Foreskin fibroblast (primary cell): ENCODE measurements at places on chromosomes 12 and 14.

DNA sequence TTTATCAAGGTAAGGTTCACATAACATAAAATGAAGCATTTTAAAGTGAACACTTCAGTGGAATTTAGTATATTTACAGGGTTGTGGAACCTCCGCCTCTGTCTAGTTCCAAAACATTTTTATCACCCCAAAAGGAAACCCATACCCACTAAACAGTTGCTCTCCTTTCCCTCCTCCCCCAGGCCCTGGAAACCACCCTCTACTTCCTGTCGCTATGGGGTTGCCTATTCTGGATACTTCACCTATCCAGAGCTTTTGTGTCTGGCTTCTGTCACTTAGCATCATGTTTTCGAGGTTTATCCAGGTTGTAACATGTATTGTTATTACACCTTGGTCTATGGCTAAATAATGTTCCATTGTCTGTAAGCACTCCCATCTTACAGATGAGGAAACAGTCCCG is 27.7 kb upstream of the ZFP36L1 start:
- DNase-seq, result no peak

- no peak for DNase-seq
Observed at GRCh38 chr14:31536201-31536960, 24.8 kb upstream of the NUBPL start.

DNA sequence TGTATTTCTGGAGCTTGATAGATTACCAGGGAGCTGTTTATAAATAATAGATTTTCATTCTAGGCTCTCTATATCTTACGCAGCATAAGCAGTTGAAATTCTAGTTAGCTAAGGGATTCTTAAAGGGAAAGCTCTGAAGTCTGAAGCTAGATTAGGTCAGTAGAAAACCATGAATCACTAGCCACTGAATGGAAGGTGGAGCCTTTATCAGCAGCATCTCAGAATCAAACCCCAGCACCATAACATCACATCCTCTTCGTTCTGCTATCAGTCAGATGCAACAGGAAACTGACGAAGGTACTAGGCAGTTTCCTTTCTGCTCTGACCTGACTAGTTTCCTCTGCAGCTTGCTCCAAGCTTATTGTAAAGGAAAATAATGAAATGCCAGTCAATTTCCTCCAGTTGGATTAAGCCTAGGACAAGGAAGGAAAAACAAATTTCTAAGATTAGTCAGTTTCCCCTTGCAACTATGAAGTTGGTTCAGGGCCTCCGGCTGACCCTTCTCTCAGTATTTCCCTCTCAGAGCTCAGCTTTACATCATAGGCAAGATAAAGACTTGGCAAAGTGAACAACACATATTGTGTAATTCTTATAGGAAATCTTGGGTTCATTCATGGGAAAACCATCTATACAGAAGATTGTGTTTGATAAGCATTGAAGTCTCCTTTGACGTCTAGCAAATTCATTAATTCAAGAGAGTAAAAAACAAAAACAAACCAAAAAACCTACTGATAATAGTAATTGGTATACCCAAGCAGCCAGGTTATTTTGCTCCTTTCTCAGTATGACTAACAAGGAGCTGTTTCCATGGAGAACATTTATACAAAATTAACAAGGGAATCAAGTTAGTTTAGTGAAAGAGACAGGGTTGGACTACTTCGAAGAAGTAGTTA is 43.4 kb upstream of the CFAP54 start:
- DNase-seq, result peak; percentile 90

DNA sequence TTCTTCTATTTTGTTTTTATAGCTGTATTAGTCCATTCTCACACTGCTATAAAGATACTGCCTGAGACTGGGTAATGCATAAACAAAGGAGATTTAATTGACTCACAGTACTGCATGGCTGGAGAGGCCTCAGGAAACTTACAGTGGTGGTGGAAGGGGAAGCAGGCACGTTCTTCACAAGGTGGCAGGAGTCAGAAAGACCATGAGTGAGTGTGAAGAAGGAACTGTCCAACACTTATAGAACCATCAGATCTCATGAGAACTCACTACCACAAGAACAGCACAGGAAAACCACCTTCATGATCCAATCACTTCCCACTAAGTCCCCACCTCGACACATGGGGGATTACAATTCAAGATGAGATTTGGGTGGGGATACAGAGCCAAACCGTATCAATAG is 42.3 kb downstream of the ARMH4 start:
- DNase-seq, result no peak

GRCh38 chr14:77520555-77520954 is 21.9 kb upstream of the ISM2 start:
- no peak for DNase-seq

GRCh38 chr12:78802593-78802992 is 62.0 kb upstream of the SYT1 start:
- DNase-seq, result peak; percentile 47

- DNase-seq, result no peak
Observed at GRCh38 chr12:117494833-117495655, 133.6 kb upstream of the NOS1 start.

DNA sequence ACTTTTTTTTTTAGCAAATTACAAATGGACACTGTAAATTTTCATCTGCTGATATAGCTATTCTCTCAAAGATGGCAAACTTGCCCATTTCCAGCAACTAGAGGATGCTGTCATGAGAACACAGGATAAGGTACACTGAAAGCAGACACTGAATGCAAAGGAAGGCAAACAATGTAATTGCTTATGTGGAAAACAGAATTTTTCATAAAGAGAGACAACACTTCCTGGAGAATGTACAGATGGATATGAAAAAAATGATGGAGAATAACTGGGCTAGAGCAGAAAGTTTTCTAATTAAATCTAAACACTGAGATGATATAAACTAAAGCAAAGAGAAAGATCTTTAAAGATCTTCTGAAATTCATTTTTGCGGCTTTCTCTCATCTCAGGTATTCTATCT is 581 bp downstream of the CD69 start:
- no peak for DNase-seq

DNA sequence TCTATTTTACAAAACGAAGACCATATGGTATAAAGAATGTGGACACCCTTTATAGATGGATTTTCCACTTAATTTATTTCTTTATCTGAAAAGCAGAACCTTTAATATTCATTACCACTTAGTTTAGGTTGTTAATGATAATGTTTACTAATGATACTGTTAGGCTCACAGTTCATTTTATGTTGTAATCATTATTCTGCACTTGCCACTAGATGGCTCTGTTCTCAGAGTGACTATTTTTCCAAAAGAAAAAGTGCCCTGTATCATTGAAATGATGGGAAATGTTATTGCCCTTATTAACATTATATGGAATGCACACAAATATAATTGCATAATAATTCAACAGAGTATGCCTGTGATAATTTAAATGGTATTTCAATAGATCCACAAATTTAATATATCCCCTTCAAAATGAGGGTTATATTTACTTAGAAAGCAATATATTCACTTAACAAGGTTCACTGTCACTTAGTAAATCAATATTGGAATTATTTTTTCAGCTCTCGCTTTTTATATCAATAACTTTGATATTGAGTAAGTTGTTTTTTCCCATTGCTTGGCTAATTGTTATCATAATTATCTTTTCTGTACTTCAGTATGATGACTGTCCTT is 95.7 kb downstream of the PDE3A start:
- DNase-seq, result no peak

DNA sequence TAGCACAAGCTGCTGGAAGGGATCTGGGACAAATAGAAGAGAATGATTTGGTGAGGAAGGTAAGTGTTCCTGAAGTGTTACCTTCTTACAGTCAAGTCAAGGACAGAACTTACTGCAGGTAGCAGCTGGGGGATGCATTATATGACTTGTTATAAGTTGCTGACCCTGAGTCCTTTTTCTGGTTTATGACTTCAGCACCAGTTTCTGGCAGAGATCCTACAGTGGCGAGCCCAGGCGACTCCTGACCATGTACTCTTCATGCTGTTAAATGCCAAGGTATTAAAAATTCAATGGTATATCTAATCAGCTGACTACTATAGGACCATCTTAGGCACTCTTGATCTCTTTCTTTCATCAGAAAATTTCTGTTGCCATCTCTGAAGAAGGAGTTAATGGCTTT is 45.1 kb upstream of the ATF1 start:
- DNase-seq, result no peak

DNA sequence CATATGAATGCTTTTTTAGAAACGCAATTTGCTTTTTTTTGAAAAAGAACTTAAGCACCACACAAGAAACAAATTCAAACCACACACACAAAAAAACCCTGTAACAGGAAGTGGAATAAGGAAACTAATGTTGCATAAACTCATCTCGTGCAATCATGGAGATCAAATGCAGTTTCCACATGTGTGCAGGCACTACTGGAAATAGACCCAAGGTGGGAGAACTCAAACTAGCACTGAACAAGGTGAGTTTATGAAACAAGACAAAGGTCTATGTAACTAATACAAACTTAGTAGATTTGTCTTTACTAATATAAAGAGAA is 17.5 kb downstream of the NIN start:
- DNase-seq, result no peak

DNA sequence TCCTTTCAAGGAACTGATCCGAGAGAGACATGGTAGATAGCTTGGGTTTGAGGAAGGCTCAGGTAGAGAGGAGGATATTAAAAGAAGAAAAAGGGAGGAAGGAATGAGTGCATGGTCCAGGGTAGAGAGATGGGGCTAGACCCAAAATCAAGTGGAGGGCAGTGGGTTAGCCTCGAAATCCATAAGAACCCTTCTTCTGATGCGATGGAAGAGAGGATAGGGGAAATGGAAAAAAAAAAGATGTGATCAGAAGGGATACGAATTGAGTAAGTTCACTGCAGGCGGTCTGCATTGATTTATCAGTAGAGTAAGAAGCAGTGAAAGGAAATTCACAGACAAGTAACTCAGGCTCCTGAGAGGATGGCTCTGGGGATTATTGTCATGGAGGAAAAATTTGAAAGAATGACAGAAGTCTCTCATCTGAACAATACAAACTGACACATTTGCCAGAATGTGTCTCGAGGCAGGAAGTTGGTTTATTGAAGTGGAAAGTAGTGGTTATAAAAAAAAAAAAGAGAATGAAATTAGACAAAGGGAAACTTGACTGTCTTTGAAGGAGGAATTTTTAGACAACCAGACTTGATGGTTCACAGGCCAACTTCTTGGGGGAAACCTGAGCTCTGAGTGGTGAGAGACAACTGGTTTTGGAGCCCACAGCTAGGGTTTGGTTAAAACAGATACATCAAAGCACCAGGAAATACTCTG is 10.2 kb downstream of the PPFIBP1 start:
- no peak for DNase-seq

DNA sequence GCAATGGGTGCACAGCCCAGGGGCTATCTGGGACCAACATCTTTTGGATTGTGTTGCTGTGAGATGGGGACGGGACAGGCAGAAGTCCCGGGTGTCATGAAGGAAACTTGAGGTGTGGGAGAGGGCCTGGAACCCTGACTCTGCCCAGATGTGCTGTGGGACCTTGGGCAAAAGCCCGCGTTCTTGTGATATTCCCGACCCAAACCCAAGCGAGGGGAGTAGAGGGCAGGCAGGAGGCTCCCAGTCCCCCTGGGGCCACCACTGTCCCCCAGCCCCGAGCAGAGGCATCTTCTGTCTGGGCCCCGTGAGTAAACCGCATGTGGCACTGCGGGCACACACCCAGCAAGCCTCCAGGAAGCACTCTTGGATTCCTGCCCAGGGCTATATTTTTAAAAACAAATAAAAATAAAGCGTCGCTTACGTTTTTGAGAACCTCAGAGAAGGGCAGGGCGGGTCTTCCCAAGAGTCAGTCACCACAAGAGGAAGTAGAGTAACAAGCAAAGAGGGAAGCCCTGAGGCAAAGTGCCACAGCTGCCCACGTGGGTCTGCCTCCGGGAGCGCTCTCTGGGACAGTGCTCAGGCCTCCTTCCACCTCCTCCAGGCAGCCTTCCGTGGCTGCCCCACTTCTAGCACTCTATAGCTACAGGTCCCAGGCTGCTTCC is 39.5 kb downstream of the BEGAIN start:
- peak; percentile 65 for DNase-seq

GRCh38 chr14:104595911-104596450 is 8.6 kb downstream of the TMEM179 start:
- no peak for DNase-seq

DNA sequence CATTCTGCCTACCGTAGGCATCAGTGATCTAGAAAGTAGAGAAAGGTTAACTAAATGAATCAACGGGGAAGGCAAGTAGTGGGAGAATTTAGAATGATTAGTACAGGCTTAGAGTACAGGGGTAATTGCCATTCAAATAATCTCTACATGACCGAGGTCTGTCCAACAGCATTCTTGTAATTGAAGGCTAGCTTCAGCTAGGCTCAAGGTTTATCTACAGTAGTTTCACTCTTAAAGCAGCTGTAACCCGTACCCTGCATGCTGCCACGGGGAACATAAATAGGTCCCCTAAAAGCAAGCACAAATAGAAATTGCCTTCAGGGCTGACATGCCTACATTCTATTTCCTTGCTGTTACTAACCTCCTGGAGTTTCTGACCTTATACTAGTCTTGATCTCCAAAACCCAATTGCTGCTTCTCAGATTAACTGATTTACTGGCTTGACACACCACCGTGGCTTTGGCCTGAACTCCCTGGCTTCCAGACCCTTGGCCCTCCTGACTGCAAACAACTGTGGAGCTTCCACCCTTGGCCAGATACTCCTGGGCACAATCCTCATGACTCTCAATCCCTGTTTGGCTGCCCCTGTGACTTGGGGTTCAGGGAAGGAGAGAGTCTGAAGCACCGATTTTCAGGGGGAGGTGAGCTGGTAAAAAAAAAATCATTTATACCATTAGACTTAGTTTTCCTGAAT is 242.1 kb upstream of the FOXN3 start:
- no peak for DNase-seq

- no peak for DNase-seq
Observed at GRCh38 chr14:81298122-81298521, 77.4 kb upstream of the GTF2A1 start.

GRCh38 chr12:121443911-121444841 is 44.3 kb downstream of the RNF34 start:
- no peak for DNase-seq

- no peak for DNase-seq
Observed at GRCh38 chr12:1445807-1446206, 148.6 kb downstream of the FBXL14 start.

GRCh38 chr12:4068981-4069669 is 195.9 kb upstream of the PARP11 start:
- DNase-seq, result no peak

DNA sequence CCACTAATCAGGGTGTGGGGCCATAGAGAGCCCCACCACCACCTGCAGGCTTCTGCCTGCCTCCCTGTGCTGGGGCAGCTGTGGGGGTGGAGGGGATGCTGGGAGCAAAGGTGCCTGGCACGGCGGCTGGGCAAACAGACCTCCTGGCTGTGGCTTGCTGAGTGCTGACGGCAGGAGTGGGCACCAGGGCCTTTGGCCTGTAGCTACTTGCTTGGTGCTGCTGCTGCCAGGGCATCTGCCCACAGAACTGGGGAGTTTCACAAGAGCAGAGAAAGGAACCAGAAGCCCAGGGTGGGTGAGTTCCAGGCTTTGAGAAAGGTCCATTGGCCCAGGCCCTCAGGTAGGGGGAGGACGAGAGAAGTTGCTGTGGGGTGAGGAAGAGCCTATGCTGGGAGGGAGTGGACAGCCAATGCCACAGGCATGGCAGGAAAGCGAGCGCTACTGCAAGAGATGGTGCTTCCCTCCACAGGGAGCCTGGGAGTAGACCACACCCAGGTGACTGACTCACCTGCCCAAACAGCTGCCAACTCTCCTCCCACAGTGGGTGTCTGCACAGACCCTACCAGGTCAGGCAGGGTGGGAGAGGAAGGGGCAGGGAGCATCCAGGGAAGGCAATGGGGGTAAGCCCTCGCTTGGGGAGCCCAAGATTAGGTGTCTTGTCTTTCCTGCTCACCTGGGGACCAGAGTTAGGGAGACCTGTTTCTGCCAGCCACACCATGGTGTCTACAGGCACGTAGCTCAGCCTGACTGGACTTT is 39.0 kb upstream of the HDAC7 start:
- no peak for DNase-seq

- no peak for DNase-seq
Observed at GRCh38 chr14:85115921-85116320, 414.0 kb upstream of the FLRT2 start.
